Activated CD4-positive, alpha-beta memory T cell treated with anti-CD3 and anti-CD28 coated beads for 36 hours (primary cell): ENCODE measurements at places on chromosomes 2 and 18. TPM values are rescaled to one million over a fixed set of nuclear protein-coding genes. Genes with fewer than 3 reads are reported as not detected.

DNA sequence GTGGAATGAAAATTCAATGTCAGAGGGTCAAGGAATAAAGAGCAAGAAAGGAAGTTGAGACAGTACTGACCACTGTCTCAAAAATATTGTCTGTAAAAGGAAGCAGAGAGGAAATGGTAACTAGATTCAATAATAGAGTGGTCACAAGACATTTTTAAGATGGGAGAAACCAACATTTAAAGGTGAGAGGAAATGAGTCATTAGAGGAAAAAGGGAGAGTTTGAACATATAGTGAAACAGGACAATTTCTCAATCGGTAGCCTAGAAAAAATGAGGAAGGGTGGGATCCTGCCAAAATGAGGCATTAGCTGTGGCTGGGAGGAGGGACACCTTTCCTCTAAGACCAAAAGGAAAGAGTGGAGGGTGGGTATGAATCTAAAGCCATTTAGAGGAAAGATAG, 288.5 kb downstream of the SP3 start:
- no peaks in the 10 kb centered on the region for H3K4me1 ChIP-seq
- no peaks in the 10 kb centered on the region for H3K36me3 ChIP-seq
- no peak for DNase-seq
- H3K27me3 ChIP-seq = peaks cover 10% of the 10 kb centered on the region
- H3K4me3 ChIP-seq = no peak overlapping the region

GRCh38 chr2:174535757-174536703, 49.2 kb upstream of the GPR155 start:
- no peak overlapping the region for H3K4me3 ChIP-seq
- peaks cover 3% of the 10 kb centered on the region for H3K4me1 ChIP-seq
- DNase-seq = no peak
- H3K27me3 ChIP-seq = no peaks in the 10 kb centered on the region
- H3K27ac ChIP-seq = no peak overlapping the region

GRCh38 chr2:98509542-98510321, 65.1 kb downstream of the INPP4A start:
- no peak overlapping the region for H3K27ac ChIP-seq
- no peaks in the 10 kb centered on the region for H3K36me3 ChIP-seq
- no peak overlapping the region for H3K4me3 ChIP-seq
- H3K4me1 ChIP-seq = peaks cover 78% of the 10 kb centered on the region
- DNase-seq = no peak
- no peaks in the 10 kb centered on the region for H3K27me3 ChIP-seq

- H3K27ac ChIP-seq = no peak overlapping the region
- no peak for DNase-seq
- no peaks in the 10 kb centered on the region for H3K4me1 ChIP-seq
- no peaks in the 10 kb centered on the region for H3K27me3 ChIP-seq
Measured at GRCh38 chr2:80525152-80525551, 220.6 kb upstream of the LRRTM1 start.

GRCh38 chr18:9209279-9209678, 72.7 kb downstream of the ANKRD12 start:
- no peaks in the 10 kb centered on the region for H3K27me3 ChIP-seq
- H3K4me3 ChIP-seq = no peak overlapping the region
- H3K36me3 ChIP-seq = peaks cover 25% of the 10 kb centered on the region

DNA sequence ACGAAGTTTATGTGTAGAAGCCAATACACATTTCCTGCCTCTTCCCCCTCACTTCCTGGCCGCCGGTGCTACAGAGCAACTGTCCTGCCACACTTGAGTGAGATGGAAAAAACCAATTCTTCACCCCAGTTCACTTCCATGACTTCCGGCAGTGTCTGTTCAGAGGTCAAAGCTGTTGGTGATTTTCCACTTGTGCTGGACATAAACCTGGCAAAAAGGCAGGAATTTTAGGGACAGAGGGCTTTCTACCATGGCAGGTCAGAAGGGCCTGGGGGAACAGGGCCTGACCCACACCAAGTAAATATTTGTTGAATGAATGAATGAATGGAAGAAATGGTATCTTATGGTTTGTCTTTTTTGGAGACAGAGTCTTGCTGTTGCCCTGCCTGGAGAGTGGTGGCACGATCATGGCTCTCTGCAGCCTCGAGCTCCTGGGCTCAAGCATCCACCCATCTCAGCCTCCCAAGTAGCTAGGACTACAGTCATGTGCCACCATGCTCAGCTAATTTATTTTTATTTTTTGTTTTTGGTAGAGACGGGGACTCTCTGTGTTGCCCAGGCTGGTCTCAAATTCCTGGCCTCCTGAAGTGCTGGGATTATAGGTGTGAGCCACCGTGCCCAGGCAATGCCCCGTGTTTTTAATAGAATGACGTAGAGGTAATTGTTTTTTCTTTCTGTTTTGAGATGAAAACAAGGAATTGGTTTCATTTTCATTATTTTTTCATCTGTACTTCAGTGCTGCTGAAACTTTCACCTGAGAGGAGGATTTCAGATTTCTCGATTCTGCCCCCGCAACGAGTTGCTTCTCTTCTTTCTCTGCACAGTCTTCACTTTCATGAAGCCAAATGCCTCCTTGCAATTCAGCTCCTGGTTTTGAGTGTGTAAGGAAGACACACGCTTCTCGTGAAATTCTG, 48.0 kb upstream of the LPIN2 start:
- no peaks in the 10 kb centered on the region for H3K27me3 ChIP-seq
- H3K4me1 ChIP-seq = peaks cover 69% of the 10 kb centered on the region
- peak overlapping the region; percentile 81 for H3K4me3 ChIP-seq
- peak; percentile 79 for DNase-seq

GRCh38 chr2:238654479-238655197, 193.2 kb upstream of the TWIST2 start:
- DNase-seq = no peak
- no peak overlapping the region for H3K27ac ChIP-seq
- no peaks in the 10 kb centered on the region for H3K4me1 ChIP-seq
- no peak overlapping the region for H3K4me3 ChIP-seq

DNA sequence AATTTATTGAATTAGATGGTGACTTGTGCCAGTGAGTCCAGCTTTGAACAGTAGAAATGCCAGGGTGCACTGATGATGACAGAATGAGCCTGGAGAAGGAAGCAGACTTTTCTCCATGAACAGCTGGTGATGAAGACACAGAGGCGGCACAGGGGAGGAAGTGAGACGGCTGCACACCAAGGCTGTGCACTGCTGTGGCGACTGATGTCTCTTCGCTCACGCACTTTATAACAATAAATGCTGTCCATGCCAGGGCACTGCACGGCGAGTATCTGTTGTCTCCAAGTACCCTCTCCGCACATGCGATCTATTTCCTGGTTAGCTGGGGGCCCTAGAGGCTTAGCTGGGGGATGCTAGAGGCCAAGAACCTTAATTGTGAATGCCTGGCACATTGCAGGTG, 175.2 kb downstream of the TMEM200C start:
- H3K27ac ChIP-seq = no peak overlapping the region
- peaks cover 2% of the 10 kb centered on the region for H3K27me3 ChIP-seq
- H3K36me3 ChIP-seq = no peaks in the 10 kb centered on the region
- no peak for DNase-seq
- H3K4me3 ChIP-seq = no peak overlapping the region

DNA sequence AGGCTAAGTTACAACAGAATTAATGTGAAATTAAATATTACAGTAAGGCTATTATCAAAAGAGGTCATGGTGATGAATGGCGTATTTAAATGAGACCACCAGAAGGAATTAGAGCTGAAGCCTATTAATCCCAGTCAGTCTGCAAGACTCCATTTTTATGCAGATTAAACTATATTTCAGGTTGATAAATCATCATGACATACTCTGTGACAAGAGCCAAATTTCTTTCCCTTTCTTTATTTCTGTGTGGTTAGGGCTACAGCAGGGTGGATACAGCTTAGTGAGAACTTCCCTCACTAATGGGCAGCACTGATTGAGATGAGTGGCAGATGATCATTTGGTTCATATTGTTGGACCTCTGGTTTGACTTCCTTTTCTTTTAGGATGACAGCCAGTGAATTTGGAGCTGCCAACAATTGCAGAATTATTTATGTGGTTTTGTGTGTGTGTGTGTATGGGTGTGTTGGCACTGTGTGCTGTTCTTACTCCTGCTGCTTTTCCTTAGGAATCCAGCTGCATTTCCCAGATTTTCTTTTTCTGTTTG, 481.3 kb downstream of the PIK3C3 start:
- H3K4me1 ChIP-seq = no peaks in the 10 kb centered on the region
- no peaks in the 10 kb centered on the region for H3K36me3 ChIP-seq
- no peak for DNase-seq
- no peak overlapping the region for H3K27ac ChIP-seq
- H3K27me3 ChIP-seq = no peaks in the 10 kb centered on the region
- no peak overlapping the region for H3K4me3 ChIP-seq

DNA sequence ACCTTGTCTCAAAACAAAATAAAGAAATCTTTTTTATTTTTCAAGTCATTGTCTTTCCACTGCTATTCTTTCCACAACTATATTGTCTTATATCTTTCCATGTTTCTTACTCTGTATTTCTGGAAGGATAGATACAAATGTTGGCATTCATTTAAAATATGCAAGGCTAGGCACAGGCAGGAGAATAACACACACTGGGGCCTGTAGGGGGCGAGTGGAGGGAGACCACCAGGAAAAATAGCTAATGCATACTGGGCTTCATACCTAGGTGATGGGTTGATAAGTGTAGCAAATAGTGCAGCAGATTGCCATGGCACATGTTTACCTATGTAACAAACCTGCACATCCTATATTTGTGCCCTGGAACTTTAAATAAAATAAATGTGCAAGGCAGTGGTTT, 9.6 kb downstream of the MRPL30 start:
- H3K27ac ChIP-seq = no peak overlapping the region
- DNase-seq = no peak
- no peaks in the 10 kb centered on the region for H3K27me3 ChIP-seq
- H3K36me3 ChIP-seq = peaks cover 42% of the 10 kb centered on the region
- H3K4me3 ChIP-seq = no peak overlapping the region
- H3K4me1 ChIP-seq = peaks cover 17% of the 10 kb centered on the region

DNA sequence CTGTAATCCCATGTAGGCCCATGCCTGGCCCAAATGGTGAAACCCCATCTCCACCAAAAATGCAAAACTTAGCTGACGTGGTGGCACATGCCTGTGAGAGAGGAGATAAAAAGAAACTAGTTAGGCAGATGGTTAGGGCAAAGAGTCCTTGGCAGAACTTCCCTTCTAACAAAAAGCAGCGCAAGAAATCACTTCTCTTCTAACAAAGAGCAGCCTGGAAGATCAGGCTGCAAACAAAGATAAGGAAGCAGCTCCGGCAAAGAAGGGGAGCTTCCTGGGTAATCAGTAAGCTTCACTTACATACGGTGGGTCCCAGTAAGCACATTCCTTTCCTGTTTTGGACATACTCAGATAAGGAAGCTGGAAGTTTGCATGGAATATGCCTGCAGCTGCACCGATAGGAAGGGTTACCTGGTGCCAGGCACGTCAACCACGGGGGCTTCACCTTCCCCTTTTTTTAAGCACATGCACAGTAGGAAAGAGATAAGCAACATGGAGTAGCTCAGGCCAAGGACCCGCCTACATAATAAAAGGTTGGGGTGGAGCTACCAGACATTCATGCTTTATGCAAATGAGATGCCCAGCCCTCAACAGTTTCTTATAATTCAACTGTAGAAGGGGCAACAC, 61.0 kb upstream of the SLC25A52 start:
- no peaks in the 10 kb centered on the region for H3K36me3 ChIP-seq
- DNase-seq = no peak
- no peaks in the 10 kb centered on the region for H3K4me1 ChIP-seq
- H3K27ac ChIP-seq = no peak overlapping the region
- no peak overlapping the region for H3K4me3 ChIP-seq
- H3K27me3 ChIP-seq = peaks cover 2% of the 10 kb centered on the region

DNA sequence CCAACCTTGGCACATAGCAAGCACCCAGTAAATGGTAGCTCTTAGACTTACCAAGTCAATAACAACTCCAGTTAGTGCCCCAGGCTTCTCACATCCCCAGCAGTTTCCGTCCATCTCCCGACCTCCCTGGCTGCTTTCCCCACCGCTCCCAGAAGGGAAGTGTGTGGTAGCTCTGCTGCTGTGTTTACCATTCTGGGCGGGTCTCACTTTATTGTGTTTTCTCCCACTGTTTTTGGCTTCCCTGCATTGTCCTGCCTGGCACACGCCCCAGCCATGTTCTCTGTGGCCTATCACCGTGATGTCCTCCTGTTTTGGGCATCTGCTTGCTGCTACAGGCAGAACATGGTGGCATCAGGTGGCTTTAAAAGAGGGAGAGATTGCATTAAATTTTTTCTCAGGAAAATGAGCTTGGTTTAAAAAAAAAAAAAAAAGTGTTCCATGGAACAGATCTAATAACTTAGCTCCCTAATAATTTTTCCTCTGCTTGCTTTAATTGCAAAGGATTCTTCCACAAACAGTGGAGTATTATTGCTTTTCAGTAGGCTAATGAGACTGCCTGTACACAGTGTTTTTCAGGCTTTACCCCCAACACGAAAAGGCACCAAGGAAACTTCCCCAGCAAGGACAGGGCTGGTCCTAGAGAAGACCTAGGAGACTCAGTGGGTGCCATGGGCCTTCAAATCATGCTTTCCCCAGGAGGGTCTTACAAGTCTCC, 8.0 kb upstream of the COX7A2L start:
- peaks cover 4% of the 10 kb centered on the region for H3K4me1 ChIP-seq
- no peak for DNase-seq
- no peaks in the 10 kb centered on the region for H3K36me3 ChIP-seq
- no peak overlapping the region for H3K4me3 ChIP-seq
- no peaks in the 10 kb centered on the region for H3K27me3 ChIP-seq

- no peaks in the 10 kb centered on the region for H3K4me1 ChIP-seq
- no peaks in the 10 kb centered on the region for H3K27me3 ChIP-seq
- no peaks in the 10 kb centered on the region for H3K36me3 ChIP-seq
- H3K27ac ChIP-seq = no peak overlapping the region
Measured at GRCh38 chr2:70391259-70391658, 89.4 kb upstream of the FAM136A start.

- no peak overlapping the region for H3K27ac ChIP-seq
- H3K27me3 ChIP-seq = peaks cover 26% of the 10 kb centered on the region
- H3K36me3 ChIP-seq = no peaks in the 10 kb centered on the region
- DNase-seq = no peak
Measured at GRCh38 chr2:100283724-100284501, 38.4 kb downstream of the LONRF2 start.

- peak overlapping the region; percentile 26 for H3K27ac ChIP-seq
- peaks cover 13% of the 10 kb centered on the region for H3K36me3 ChIP-seq
- peak overlapping the region; percentile 55 for H3K4me3 ChIP-seq
- peak; percentile 25 for DNase-seq
- no peaks in the 10 kb centered on the region for H3K27me3 ChIP-seq
- H3K4me1 ChIP-seq = peaks cover 74% of the 10 kb centered on the region
Measured at GRCh38 chr2:73983322-73984202, 1.1 kb upstream of the TET3 start.

DNA sequence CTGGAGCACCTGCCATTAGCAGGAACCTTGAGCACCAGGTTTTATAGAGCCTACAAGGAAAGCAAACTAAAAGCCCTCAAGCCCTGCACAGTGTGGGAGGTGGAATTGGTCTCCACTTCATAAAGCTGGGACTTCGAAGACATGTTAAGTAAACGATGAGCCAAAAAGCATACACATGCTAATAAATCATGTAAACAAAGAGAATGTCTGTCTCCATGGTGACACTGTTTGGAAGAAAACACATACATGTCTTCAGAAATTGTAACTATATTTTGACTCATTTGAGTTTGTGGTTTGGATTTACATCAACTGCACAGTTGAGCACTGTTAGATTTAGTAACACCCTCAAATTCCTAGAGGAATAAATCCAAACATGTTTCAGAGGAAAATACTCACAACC, 978.5 kb upstream of the LRRTM1 start:
- no peaks in the 10 kb centered on the region for H3K4me1 ChIP-seq
- no peak overlapping the region for H3K27ac ChIP-seq
- H3K4me3 ChIP-seq = no peak overlapping the region

PROM2 gene
- total RNA-seq = not detected

SCN3A gene
- not detected for total RNA-seq

REL gene
- total RNA-seq = 37.1 TPM

EFR3B gene
- 1.5 TPM for total RNA-seq
